Liver (tissue), 10 donors: ENCODE measurements at places on chromosomes 2 and 18. TPM values are rescaled to one million over a fixed set of nuclear protein-coding genes. Genes with fewer than 3 reads are reported as not detected.

- H3K4me1 ChIP-seq: no peaks in the 10 kb centered on the region
- DNase-seq: no peak
- no peak overlapping the region for H3K27ac ChIP-seq
- no peaks in the 10 kb centered on the region for H3K36me3 ChIP-seq
- H3K4me3 ChIP-seq: no peak overlapping the region
- no peaks in the 10 kb centered on the region for H3K27me3 ChIP-seq
These were observed 52.6 kb downstream of the CD28 start for GRCh38 chr2:203758841-203759689.

DNA sequence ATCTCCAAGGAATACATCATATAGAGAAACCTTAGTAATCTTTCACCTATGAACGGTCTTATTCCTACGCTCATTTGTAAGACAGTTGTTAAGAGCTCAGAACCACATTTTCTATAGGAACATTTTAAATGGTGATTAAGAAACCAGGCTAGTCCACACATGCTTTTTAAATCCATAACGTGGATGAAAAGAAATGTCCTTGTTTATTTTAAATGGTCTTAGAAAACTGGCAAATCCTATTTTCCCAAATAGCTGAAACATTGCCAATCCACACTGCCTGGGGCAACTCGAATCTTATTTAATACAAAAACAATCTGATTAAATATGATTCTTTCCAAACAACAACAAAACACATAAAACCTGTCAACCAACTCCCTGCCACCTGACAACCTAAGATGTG, 23.7 kb downstream of the METTL8 start:
- no peak for DNase-seq
- no peaks in the 10 kb centered on the region for H3K4me1 ChIP-seq
- no peak overlapping the region for H3K4me3 ChIP-seq
- no peaks in the 10 kb centered on the region for H3K36me3 ChIP-seq
- H3K27me3 ChIP-seq: no peaks in the 10 kb centered on the region

DNA sequence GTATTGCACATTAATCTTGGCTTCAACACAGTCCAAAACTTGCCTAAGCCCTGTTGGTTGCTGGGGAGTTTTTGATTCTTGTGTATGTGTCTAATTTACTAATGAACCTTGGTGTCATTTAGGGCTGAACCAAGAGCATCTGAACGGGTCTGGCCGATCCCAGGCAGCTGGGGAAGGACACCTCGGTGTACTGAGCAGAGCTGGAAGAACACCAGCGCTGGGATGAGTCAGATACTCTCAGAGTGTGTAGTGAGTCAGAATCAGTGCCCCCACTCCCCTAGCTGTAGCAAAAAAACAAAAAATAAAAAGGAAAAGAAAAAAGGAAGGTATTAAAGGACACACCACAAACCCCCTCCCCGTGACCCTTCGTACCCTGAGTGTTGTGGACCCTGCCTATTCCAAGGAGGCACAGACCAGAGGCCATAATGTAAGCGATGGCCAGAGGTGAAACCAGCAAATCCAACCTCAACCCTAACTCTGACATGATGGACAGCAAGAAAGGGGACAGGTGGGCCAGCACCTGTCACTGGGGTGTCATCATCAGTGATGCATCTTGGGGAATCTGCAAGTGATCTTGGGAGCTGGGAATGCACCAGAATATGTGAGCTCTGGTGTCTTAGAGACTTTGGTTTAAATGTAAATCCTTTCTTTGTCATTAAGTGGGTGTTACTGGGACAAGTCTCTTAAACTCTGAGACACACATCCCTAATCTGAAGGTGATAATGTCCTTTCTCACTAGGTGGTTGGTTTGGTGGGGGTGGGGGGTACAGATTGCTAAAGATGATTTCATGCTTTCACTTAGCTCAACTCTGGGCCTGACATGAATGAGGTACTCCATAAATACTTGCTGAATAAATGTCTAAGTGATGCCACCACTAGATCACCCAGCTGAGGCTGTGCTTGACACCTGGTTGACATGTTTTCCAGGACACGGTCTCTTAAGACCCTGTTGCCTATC, 34.2 kb upstream of the NCOA1 start:
- H3K4me3 ChIP-seq: no peak overlapping the region
- DNase-seq: no peak
- H3K27me3 ChIP-seq: no peaks in the 10 kb centered on the region

DNA sequence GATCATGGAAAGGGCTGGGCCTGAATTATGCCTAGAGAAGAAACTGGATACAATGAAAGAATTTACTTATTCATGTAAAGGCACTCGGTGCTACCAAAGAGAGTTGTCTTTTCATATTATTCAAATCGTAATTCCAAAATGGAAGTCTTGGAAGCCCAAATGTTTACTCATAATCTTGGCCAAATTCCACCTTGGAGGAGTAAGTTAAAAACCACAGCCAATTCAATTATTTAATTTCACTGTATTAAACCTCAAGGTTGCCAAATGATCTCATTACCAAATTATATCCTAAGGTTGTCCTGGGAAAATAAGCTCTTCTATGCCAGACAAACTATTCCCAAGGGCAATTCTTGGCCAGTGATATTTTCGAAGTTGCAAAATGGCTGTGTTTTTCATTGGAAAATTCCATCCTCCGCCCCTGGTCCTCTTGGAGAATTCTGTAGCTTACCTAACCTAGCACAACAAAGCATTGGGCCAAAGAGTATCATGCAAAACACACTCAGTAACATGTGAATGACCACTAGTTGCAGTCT, 11.1 kb upstream of the VPS4B start:
- H3K36me3 ChIP-seq: no peaks in the 10 kb centered on the region
- no peak for DNase-seq
- H3K4me1 ChIP-seq: no peaks in the 10 kb centered on the region
- H3K27ac ChIP-seq: no peak overlapping the region
- no peaks in the 10 kb centered on the region for H3K27me3 ChIP-seq
- H3K4me3 ChIP-seq: no peak overlapping the region

- no peaks in the 10 kb centered on the region for H3K36me3 ChIP-seq
- no peaks in the 10 kb centered on the region for H3K4me1 ChIP-seq
- no peak for DNase-seq
- no peak overlapping the region for H3K4me3 ChIP-seq
- H3K27me3 ChIP-seq: no peaks in the 10 kb centered on the region
- no peak overlapping the region for H3K27ac ChIP-seq
These were observed 1089.9 kb upstream of the SLC39A10 start for GRCh38 chr2:194566907-194567660.

DNA sequence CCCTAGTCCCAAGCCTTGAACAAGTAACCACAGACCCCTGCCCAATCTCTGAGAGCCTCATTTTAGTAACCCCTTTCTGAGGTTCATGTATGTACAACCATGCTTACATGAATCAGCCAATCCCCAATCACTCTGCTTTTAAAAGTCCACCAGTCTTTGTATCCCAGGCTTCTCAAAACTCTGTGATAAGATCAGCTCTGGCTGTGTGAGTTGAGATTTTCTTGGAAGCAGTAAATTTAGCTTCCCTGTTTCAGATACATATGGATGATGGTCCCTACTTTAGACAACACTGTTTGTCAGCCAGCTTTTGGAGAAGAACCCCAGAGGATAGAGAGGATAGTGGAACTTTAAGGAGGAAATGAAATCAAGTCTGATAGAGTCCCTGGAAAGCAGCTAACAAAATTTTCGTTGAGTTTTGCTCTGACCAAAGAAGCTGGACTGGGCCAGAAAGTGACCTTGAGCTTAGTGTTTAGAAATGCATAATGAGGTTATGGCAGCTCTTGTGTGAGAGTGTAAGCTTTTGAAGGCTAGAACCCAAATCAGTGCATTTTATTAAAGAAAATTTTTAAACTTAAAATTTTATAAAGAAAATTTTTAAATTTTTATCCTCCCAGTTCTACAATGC, 3.7 kb downstream of the ADNP2 start:
- no peaks in the 10 kb centered on the region for H3K36me3 ChIP-seq
- no peaks in the 10 kb centered on the region for H3K27me3 ChIP-seq
- H3K4me1 ChIP-seq: peaks cover 5% of the 10 kb centered on the region

The EMILIN2 gene
- total RNA-seq: 2.3 TPM

The MYO3B gene
- under 0.01 TPM for total RNA-seq
